ENCODE measurements at places on chromosomes 1 and 21. TPM values are rescaled to one million over a fixed set of nuclear protein-coding genes. Genes with fewer than 3 reads are reported as not detected.

The C4BPA gene
- 0.69 TPM for polyA plus RNA-seq

The A3GALT2 gene
- not detected for polyA plus RNA-seq

The ZNF648 gene
- polyA plus RNA-seq = 0.48 TPM

The GBP3 gene
- polyA plus RNA-seq = 24.7 TPM

The SYPL2 gene
- 12.5 TPM for polyA plus RNA-seq

The ZNF672 gene
- 26.6 TPM for polyA plus RNA-seq

The PGBD5 gene
- polyA plus RNA-seq = 6.6 TPM

The RHCE gene
- polyA plus RNA-seq = 1.2 TPM

The NOS1AP gene
- 9.4 TPM for polyA plus RNA-seq

The HLX gene
- polyA plus RNA-seq = 12.2 TPM

The CD164L2 gene
- polyA plus RNA-seq = 0.27 TPM

The SPRR1B gene
- polyA plus RNA-seq = not detected

The PSEN2 gene
- polyA plus RNA-seq = 18.2 TPM

The KRTAP11-1 gene
- not detected for polyA plus RNA-seq

The HES3 gene
- polyA plus RNA-seq = not detected

The CNKSR1 gene
- 10.7 TPM for polyA plus RNA-seq

The SLAMF9 gene
- not detected for polyA plus RNA-seq

The KRTAP19-3 gene
- polyA plus RNA-seq = not detected

The C1orf87 gene
- 0.22 TPM for polyA plus RNA-seq

The PTGFRN gene
- polyA plus RNA-seq = 35.3 TPM

The OR14K1 gene
- polyA plus RNA-seq = not detected

The FCN3 gene
- 3.1 TPM for polyA plus RNA-seq

The HIVEP3 gene
- polyA plus RNA-seq = 4.1 TPM

The OR6N1 gene
- polyA plus RNA-seq = 0.14 TPM

The RAVER2 gene
- polyA plus RNA-seq = 23.7 TPM

The GPX7 gene
- polyA plus RNA-seq = 87.0 TPM

The TSPAN2 gene
- 39.1 TPM for polyA plus RNA-seq

The KCNE2 gene
- polyA plus RNA-seq = 1.6 TPM

The NES gene
- polyA plus RNA-seq = 157 TPM

The HOOK1 gene
- 74.1 TPM for polyA plus RNA-seq

The LDLRAD2 gene
- polyA plus RNA-seq = 5.3 TPM

The ABCG1 gene
- 11.5 TPM for polyA plus RNA-seq

The SERINC2 gene
- 41.4 TPM for polyA plus RNA-seq

The DDOST gene
- 254 TPM for polyA plus RNA-seq

The SEMA4A gene
- 20.4 TPM for polyA plus RNA-seq

The PIP5K1A gene
- 59.2 TPM for polyA plus RNA-seq

The SLC44A5 gene
- 12.2 TPM for polyA plus RNA-seq

The JAK1 gene
- polyA plus RNA-seq = 112 TPM

The NHLH2 gene
- not detected for polyA plus RNA-seq

The ZNF695 gene
- 4.7 TPM for polyA plus RNA-seq

The ST6GALNAC3 gene
- polyA plus RNA-seq = 101 TPM

The EXO1 gene
- 13.2 TPM for polyA plus RNA-seq

The LAPTM5 gene
- 17.3 TPM for polyA plus RNA-seq

The CCDC17 gene
- 0.85 TPM for polyA plus RNA-seq

The SAMD13 gene
- polyA plus RNA-seq = 6.5 TPM

The SLAMF1 gene
- 0.10 TPM for polyA plus RNA-seq

The ACTA1 gene
- 1.5 TPM for polyA plus RNA-seq

The TMEM52 gene
- polyA plus RNA-seq = 2.0 TPM
